ENCODE measurements at places on chromosomes 2 and 18.

- DNase-seq, result no peak
Measured at GRCh38 chr2:8248623-8248957, 433.3 kb upstream of the ID2 start.

DNA sequence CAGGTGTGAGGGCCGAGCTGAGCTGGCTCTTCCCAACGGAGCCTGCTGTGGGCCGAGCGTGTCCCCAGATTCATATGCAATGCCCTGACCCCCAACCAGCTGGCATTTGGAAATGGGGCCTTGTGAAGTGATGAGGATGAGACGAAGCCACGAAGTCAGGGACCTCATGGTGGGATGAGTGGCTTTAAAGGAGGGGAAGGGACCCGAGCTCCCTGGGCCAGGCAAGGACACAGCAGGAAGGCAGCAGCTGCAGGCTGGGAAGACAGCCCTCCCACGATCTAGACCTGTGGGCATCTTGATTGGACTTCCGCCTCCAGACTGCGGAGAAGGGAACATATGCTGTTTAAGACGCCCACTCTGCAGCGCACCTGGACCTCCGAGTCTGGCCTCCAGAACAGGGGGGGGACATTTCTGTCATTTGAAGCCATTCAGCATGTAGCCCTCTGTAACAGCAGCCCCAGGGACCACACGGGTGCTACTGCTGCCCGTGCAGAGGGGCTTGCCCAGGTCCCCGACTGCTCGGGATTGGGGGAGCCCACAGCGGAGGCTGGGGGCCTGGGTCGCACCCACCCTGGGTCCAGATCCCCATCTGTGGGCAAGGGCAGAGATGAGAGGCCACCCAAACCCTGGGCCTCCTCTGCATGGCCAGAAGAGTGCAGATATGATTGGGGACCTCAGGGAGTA is 27.2 kb downstream of the KIF1A start:
- no peak for DNase-seq

- DNase-seq, result no peak
Measured at GRCh38 chr2:105611811-105612424, 132.8 kb upstream of the NCK2 start.

DNA sequence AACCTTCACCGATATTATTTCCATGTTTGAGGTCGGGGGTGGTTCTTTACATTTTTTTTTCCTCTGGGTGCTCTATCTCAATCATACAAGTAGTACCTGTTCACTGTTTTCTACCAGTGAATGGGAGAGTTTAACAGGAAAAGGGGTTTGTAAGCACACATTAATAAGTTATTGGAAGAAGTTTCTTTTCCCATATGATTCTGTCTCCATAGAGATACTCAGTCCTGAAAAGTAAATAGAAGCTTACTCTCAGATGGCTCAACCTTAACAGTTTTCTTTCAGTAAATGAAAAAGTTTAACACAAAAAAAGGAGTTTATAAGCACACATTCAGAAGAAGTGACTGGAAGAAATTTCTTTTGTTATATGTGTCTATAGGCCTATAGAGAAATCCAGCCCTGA is 995.6 kb upstream of the SLC39A10 start:
- no peak for DNase-seq

DNA sequence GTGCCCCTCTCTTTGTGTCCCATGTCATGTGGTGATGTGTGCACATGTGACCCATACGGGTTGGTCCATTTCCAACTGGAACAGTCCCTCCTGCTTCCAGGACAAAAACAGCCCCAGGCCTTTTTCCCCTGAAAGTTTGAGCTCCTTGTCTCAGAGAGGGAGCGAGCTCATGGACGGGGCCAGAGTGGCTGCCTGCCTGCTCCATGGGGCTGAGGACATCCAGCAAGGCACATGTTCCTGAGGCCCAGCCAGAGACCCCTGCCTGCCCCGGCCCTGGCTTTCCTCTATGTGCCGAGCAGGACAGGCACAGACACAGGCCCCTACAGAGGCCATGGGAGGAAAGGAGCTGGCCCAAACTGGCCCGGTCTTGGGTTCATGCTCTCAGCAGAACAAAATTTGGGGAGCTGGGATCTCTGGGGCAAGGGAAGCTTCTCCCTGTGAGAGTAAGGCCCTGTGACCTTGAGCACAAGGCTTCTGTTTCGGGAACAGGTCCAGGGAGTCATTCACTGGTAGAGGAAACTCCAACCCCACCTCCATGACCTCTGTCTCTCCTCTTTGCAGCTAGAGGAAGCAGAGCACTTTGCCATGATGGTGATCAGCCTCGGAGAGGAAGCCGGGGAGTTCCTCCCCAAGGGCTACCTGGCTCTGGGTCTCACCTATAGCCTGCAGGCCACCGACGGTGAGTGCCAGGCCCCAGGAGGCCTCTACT is 105.8 kb upstream of the MCFD2 start:
- no peak for DNase-seq

DNA sequence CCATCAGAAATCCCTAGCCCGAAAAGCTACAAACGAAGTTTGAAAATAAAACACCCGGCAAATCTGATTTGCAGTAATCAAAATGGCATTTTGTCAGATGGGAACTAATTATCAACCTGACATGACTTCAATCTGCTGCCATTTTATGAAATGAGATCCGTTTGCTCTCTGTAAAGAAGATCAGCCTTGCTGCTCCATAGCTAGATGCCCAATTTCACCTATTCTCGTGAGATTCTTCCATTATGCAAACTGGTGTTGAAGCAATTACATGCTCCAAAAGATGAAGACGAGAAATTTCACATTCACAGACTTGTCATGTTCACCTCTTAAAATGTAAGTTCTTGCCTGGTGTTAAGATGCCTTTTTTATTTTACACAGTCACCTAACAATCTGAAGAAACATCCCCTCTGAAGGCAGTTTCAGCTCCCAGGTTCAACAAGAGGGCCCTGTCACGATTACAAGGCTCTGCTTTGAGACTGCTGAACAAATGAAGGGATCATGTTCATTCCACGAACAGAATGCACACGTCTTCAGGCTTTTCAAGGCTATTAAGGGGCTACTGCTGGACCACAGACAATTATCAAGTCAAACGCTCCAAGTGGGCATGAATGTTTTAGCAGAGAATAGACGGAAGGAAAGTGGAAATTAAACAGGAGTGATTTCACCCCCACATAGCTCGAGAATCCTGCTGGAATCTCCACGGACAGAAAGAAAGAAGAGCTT is 172.6 kb upstream of the PID1 start:
- DNase-seq, result no peak

DNA sequence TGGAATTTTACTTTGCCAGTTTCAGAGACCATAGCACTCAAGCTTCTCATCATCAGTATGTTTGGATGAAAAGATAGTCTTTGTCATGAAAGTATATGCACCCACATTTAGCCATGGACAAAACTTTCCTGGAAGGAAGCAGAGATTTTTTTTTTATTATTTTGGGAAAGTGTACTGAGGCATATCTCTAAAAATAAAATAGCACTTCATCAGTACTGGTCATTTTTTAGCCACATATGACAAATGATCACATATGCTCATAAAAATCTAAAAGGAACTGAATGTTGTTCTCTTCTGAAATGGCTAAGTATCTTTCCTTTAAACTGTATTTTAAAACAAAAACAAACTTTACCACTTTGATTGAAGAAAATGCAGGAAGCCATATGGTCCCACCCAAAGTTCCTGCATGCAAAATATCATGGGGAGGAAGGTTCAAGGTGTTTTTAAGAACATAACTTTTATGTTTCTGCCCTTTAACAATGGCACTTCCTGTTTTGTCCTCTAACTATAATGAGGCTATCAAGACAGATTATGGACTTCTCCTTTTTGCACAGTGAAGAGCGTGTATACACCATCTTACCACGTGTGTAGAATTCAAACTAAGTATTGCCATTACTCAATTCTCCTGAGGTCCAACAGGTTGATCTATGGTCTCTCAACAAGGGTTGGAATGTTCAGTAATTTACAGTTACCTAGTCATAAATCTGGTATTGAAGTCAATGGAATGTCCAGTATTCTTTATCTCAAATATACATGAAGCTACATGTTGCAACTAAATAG is 77.1 kb upstream of the SLC39A10 start:
- peak; percentile 46 for DNase-seq

- DNase-seq, result no peak
Measured at GRCh38 chr2:12579018-12579417, 137.7 kb upstream of the TRIB2 start.

- no peak for DNase-seq
Measured at GRCh38 chr2:221204699-221205098, 367.4 kb downstream of the EPHA4 start.

DNA sequence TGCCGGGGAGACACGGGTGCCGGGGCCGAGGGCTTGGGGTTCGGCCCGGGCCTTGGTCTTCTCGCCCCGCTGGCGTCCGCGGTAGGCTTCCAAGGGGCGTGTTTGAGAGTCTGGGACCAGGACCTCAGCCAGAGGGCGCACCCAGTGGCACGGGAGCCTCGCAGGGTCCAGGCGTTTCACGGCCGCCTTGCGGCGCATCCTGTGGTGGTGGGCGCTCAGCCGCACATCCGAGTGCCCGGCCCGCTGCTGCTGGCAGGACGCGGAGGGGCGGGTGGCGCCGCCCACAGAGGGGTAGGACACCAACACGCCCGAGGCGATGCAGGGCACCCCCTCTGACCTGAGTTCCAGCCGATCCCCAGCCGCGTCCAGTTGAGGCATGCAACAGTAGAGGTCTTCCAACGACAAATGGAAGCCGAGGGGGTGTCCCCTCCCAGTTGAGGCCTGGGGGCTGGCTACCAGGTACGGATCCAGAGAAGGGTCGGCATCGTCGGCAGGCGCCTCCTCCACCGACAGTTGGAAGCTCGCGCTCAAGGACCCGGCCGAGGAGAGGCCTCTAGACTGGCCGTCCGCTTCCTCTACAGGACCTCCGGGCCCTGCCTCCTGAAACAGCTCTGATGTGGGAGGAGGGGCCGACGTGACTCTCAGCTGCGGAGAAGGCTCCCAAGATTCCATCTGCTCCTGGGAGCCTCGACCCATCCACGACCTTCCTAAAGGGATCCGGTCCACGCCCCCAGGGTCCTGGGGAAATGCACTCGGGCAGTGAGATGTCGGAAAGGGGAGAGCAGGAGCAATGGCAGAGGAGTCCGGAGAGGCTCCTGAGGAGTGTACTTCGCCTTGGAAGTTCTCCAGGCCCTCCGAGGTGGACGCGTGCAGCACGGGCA is 6.3 kb downstream of the C2orf81 start:
- DNase-seq, result peak; percentile 31

DNA sequence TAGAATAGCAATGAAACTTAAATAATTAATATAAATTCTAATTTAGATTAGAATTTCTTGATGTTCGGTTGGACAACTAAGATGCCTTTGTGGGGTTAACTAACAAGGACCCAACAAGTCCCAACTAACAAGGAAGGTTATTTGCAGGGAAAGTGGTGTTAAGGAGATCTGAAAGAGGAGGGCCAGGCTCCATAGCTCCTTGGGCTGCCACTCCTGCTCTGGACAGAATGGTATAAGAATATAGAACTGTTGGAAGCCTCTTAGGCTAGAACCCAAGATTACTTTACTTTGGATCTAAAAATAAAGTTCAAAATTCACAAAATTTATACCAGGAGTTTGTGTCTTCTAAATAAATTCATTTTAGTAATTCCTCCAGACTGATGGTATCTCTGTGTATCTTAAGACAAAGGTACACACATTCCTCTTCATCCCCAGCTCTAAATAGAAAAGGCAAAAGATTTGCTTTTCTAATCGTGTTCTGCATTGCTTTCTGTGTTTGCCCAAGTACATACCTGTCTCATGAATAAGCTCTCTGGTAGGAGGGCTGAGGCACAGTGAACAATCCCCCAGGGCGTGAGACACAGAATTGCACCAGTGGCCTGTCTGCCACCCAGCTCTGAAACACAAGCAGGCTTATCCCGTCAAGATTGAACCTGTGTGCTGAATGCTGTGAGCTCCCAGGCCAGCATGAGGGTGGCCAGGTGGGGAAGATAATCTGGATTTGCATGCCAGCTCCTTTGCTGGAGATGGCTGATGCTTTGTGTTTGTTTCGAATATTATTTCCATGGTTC is 176.0 kb downstream of the ACKR3 start:
- DNase-seq, result peak; percentile 91

GRCh38 chr2:237425320-237425719 is 11.4 kb upstream of the COL6A3 start:
- DNase-seq, result no peak

GRCh38 chr2:2683606-2684224 is 352.6 kb upstream of the MYT1L start:
- no peak for DNase-seq

DNA sequence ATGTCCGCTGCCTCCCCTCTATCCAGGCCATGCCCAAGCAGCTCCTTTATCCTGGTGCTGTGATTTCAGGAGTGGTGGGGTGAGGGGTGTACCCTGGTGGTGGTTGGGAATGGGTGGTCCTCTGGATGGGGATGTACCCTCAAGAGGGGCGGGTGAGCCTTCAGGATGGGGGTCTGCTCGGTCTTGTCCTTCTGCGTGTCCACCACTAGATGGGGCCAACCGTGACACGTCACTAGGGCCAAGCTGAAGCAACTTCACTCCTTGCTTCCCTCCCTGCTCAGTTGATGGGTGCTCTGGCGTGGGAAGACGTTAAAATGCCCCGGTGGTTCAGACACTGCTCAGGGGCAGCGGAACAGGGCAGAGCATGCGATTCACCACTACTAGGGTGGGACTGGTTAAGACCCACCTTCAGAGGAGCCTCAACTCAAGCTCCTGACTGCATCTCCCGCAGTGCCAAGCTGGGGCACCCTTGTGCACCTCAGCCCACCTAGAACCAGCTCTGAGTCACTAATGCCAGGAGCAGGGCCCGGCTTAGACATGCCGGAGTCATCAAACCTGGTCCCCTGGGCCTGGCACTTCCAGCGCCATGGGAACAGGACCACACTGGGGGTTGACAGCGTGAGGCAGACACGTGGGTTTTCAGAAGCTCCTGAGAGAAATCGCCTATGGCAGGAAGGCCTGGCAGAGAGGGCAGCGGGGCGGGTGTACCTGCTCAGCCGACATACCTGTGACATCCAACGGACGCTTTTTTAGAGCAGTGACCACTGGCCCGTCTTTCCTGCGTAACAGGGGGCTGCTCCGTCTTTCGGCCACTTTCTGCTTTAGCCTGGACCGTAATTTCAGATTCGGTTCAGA is 256.7 kb downstream of the HDAC4 start:
- DNase-seq, result peak; percentile 58

GRCh38 chr2:35526741-35527140 is 828.8 kb upstream of the CRIM1 start:
- no peak for DNase-seq
